Suprapubic skin (tissue), 4 donors: ENCODE measurements at places on chromosomes 6 and 20. TPM values are rescaled to one million over a fixed set of nuclear protein-coding genes. Genes with fewer than 3 reads are reported as not detected.

The CYP24A1 gene
- 2.5 TPM for total RNA-seq

The PDE10A gene
- total RNA-seq, result 1.5 TPM

The OCSTAMP gene
- total RNA-seq, result not detected

DNA sequence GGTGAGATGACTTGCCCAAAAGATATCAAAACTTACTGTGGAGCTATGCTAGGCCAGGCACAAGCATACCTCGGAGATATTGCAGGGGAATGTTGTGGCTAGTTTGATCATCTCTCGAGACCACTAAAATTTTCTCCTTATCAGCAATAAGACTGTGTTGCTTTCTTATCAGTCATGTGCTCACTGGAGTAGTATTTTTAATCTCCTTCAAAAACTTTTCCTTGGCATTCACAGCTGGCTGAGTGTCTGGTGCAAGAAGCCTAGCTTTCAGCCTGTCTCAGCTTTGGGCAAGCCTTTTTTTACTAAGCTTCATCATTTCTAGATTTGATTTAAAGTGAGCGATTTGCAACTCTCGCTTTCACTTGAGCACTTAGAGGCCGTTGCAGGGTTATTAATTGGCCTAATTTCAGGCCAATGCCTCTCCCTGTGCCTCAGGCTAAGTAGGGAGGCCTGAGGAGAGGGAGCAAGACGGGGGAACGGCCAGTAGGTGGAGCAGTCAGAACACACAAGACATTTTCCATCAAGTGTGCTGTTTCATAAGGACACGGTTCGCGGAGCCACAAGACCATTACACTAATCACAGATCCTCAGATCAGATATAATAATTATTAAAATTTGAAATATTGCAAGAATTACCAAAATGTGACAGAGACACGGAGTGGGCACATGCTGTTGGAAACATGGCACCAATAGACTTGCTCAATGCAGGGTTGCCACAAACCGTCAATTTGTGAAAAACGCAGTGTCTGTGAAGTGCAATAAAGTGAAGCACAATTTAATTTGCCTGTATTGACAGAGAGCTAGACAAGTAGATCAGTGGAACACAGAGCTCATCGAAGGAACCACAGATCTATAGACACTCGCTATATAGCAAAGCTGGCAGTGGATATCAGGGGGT lies 106.8 kb upstream of the SIRPG start:
- peak; percentile 78 for DNase-seq

DNA sequence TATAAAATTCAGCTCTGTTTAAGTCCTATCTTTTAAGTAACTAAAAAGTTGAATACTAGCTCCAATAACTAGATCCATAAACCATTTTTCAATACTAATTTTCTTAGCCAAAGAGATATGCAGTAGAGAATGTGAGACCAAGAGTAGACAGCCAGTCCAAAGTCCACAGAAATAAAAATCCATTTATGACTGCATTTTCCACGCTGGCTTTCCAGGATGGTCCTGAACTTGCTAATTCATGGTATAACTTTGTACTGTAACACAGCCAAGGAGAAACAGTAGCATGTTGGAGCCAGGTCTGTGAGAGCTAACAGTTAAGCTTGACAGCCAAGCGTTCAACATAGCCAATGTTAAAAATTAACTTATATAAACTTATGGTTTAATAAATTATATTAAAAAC lies 156.2 kb downstream of the GMPR start:
- no peak for DNase-seq

DNA sequence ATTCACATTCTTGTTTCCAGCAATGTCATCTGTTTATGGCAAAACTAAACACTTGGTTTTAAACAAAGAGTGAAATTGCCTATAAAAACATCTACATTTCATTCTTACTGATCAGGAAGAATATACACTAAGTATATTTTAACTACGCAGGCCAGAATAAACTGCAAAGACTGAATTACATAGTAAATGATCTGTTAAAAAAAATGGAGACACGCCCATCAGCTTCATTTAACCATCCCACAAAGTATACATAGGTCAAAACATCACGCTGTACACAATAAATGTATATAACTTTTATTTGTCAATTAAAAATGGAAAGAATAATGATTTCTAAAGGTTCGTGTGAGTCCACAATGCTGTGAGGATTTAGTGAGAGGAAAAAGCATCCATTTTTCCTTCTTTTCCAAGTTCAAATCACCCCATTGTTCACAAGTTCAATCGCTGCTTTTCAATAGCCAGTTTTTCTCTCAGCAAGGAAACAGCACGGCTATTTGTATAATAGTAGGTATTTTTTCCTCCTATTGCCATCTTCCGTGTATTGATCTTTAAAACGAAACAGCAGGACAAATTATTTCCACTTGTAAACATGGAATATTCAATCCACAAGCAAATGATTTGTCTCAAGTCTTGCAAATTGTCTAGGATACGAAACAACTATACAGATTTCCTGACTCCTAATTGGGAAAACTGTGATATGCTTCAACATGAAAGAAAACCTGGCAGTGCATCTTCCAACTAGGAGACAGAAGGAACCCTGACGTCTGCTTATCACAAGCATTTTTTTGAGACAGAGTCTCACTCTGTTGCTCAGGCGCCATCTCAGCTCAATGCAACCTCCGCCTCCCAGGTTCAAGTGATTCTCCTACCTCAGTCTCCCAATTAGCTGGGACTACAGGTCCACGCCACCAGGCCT lies 10.6 kb downstream of the SFT2D1 start:
- no peak for DNase-seq

DNA sequence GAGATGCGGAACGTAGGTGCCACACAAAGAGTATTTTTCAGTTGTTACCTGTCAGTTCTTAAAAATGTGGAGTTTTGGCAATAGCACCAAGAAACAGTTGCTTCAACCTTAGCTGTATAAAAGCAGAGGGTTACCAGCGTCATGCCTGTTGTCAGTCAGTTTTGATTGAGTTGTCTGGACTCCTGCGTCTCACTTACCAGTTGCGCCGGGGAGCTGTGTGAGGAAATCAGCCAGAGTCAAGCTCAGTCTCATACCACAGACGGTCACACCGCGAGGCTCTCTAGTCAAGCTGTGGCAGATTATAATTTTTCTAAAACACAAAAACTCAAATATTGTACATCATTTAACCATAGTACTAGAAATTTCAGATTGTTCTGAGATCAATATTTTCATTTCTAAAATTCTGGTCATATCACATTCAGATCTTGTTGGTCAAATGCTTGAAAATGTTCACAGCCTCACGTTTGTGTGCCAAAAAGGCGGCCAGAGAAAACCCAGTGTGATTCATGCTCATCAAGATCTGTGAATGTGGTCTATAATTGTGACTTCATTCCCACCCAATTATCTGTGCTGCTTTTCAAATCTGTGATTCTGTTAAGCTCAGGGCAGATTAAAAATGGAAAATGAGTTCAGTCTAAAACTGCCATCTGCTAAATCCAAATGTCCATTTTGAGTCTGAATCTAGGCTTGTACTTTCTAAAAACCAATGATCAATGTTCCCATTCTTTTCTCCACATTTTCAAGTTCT lies 37.5 kb downstream of the SASH1 start:
- no peak for DNase-seq
